ENCODE measurements at places on chromosomes 7 and 10.

GRCh38 chr7:25780904-25781303, 371.1 kb upstream of the NFE2L3 start:
- DNase-seq = no peak

DNA sequence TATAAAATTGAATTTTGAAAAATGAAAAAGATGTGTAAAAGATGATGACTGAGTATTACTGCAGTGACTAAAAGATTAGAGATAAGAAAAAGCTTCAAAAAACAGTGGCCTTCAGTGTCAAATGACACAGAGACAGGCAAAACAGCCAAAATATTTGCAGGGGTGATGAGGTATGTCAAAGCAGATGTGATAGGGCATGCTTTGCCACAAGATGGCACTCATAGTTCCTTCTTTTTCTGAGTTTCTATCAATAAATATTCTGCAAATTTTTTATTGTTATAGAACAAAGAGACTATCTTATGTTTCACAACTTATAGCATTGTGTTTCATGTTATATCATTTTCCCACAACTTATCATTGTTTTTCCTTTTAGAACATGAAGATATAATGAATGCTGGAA, 344.1 kb upstream of the HPS1 start:
- DNase-seq = peak; percentile 25

DNA sequence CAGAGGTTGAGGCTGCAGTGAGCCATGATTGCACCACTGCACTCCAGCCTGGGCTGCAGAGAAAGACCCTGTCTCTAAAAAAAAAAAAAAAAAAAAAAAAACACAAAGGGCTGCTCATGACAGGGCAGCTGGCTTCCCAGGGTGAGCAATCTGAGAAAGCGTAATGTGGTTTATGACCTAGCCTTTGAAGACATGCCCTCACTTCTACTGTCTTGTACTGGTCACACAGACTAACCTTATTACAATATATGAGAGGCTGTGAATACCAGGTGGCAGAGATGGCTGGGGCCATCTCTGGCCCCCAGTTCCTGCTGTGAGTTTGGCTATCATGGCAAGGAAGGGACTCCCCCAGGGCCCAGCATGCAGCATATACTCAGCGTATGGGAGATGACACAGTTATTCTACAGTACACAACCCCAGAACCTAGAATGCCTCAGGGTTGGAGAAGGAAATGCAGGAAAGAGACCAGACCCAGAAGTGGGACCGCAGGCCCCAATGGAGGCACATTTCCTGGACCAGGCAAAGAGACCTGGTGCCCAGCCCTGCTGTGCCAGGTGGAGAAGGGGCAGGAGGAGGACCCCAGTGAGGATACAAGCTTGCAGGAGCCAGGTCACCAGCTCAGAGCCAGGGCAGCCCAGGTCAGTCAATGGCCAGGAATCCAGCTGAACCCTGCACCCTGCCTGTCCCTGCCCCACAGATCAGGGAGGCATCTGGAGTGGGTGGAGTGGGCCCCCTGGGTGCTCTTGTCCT, 26.3 kb downstream of the NPTX2 start:
- no peak for DNase-seq

DNA sequence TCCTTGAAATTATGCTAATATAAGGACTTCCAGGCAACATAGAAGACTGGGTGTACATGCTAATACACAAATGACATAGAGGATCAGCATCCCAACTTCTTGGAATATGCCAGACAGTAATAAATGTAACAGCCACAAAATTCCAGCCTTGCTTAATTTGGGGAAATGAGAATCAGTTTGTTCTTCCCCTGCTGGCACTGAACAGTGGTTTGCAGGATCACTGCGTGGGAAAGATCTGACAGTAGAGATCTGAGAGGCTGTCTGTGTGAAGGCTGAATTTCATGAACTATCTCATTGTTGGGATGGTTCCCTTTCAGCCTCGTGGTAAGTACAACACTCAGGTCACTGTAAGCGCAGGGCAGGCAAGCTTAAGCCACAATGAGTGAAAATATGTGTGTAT, 1078.0 kb downstream of the LRMDA start:
- no peak for DNase-seq

DNA sequence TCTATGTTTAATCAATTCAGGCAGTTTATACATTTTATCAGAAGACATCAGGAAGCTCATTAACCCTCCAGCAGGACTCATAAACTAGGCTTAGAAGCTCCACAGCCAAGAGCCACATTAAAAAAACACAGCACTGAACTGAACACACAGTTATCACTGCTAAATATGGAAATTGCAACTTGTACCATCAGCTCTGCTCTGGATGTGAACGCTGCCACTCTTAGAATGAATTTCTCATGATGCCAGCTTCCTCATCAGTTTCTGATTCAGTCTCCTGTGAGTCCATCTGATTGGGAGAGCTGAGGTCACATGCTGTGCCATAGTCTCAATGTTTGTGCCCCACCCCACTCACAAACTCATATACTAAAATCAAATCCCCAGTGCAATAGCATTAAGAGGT, 17.1 kb upstream of the ING3 start:
- DNase-seq = no peak

GRCh38 chr10:56360583-56360966, 484 bp downstream of the ZWINT start:
- no peak for DNase-seq

DNA sequence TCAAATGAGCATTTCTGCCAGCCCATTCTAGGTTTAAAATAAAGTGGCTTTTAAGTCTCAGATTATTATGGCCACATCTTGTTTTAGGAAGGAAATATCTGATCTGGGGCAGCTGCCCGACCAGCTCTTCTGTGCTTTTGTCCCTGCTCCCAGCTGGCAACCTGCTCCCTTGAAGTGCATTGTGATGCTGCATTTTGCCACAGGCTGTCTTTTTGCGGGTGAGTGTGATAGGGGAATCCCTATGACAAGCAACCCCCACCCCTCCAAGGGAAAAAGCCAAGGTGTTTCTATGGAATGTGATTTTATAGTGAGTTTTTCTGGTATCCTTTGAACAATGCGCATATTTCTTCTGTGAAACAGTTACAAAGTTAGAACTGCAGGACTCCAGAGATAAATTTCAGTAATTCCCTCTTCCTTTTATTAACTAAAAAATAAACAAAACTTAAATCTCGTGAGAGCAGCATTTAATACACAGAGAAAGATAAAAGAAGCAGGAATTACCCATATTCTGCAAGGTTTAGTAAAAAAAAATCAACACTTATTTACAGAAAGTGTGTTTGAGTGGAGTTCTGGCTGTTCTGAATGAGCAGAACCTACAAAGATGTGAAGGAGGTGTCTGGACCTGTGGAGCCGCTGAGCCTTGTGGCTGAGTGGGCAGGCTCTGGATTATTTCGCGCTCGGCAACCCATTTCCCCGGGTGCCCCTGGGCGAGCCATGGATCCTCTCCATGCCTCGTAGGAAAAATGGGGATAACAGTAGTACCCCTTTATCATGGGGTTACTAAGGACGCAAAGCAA, 10.1 kb upstream of the HPS1 start:
- no peak for DNase-seq

GRCh38 chr7:128869138-128869943, 6.7 kb downstream of the ATP6V1F start:
- peak; percentile 64 for DNase-seq

GRCh38 chr10:5274795-5275194, 78.2 kb downstream of the AKR1C4 start:
- DNase-seq = no peak

DNA sequence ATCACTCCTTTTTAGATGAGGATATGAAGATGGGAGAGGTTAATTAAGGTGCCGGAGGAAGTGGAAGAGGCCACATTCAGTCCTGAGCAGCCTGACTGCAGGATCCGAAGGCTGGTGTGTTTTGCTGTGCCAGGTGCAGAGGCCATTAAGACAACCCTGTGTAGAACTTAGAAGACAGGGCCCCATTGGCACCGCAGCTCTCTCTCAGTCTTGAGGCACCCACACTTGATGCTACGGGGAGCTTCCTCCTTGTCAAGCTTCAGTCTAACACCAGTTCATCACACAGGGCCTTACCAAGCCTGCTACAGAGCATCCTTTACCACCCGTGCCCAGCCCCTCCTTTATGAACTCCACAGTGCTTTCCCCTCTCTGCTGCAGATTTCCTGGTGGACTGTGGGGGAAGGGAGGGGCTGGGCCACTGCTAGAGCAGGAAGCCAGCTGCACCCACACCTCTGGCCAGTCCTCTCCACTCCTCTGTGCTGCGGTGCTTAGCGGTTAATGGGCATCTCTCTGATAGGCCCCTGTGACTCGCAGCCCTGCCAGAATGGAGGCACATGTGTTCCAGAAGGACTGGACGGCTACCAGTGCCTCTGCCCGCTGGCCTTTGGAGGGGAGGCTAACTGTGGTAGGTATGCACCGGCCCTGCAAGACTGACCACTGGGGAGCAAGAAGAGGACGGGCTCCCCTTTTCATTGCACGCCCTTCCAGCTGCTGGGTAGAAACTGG, 45.5 kb downstream of the VWA2 start:
- DNase-seq = no peak

DNA sequence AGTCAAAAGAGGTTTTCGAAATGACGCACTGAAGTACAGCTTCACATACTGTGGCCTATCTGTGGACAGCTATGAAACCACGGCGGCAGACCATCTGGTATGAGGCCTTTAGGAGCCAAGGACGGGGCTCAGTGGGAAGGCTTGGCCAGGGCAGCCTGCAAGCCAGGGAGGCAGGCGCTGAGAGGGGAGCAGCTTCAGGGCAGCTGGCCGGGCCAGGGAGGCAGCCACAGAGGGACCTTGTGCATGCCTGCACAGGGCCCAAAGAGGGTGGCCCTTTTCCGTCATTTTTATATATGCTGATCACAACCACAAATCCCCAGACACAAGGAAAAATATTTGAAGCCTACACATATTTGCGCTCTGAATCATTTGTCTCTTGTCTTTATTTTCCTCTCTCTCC, 13.5 kb downstream of the CALD1 start:
- DNase-seq = no peak

DNA sequence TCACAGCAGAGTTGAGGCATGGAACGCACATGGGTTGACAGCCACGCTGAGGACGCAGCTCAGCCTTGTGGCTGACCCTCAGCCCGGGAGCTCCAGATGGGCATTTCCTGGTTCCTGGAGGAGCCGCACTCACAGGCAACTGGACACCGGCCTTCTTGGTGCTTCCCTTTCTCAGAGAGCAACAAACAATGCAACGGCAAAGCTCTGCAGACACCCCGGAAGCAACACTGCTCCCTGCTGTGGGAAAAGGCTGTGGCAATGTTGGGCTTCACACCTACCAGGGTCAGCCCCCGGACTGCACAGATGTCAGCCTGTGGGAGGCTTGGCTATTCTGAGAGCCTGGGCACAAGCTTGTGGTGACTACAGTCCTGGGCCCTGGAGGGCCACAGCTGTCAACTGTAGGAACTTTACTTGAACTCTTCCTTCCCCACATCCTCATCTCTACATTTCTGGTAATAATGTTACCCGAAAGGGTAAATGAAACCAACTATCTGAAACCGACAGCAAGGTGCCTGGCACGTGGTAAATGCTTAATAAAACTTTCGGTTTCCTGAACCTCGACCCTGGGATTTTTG, 597.5 kb upstream of the MKI67 start:
- DNase-seq = no peak

GRCh38 chr10:121309164-121309563, 289.1 kb downstream of the FGFR2 start:
- no peak for DNase-seq

- DNase-seq = no peak
Measured at GRCh38 chr7:1475991-1476390, 16.7 kb upstream of the MICALL2 start.

- DNase-seq = no peak
Measured at GRCh38 chr10:78768041-78768835, 300.5 kb upstream of the ZMIZ1 start.

- DNase-seq = no peak
Measured at GRCh38 chr10:48638739-48639527, 34.1 kb upstream of the ARHGAP22 start.

DNA sequence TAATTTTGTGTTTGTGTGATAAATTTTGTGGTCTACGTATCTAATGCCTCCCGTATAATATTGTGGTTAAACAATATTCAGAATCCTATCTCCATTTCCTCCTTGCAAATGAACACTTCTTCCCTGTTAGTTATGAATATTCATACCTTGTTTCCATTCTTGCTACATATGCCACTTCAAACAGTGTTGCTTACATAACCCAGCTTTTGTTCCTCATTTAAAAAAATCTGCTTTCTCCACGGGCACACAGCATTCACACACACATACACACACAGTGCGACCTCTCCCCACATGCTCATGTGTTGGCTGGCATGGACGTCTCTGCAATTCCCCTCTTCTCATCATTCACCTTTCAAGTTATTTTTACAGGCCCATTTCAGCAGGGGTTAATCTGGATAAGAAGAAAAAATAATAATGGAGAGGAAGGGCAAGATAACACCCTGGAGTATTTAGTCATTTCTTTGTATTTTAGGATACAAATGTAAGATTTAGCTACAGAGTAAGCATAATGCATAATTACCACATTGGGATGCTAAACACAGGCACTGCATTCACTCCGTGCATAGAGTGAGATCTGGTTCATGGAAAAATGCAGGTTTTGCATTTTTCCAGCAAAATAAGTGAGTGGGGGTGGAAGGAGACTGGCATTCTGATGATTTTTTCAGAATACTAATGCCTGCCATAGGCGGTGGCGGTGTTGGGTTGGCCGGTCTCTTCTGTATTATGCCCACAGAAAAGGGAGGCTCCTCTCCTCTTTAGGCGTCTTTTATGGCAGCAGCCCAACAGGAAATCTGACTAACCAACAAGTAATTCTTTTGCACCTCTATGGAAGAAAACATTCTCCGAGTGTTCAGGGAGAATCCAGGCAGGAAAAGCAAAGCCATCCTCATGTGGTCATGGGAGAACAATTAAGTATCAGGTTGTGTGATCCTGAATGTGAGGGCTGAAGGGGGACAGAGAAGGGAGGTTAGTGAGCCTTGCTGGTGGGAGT, 31.7 kb upstream of the ELMO1 start:
- DNase-seq = no peak
